Osteocyte (in vitro differentiated cells): ENCODE measurements at places on chromosomes 6 and 20. TPM values are rescaled to one million over a fixed set of nuclear protein-coding genes. Genes with fewer than 3 reads are reported as not detected.

DNA sequence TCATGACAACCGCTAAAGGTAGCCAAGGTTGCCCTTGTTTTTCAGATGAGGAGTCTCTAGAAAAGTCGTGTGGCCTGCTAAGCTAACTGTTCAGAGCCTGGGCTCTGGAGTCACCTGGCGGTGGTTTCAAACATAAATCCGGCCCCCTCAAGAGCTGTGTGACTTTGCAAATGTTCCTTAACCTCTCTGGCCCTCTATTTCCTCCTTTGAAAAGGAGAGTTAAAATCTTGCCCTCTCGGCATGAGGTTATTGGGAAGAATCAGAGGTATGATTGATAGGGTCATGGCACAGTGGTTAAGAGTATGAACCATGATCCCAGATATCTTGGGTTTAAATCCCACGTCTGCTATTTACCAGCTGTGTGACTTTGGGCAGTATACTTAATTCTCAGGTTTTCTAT is 5.6 kb upstream of the LBP start:
- DNase-seq, result no peak

DNA sequence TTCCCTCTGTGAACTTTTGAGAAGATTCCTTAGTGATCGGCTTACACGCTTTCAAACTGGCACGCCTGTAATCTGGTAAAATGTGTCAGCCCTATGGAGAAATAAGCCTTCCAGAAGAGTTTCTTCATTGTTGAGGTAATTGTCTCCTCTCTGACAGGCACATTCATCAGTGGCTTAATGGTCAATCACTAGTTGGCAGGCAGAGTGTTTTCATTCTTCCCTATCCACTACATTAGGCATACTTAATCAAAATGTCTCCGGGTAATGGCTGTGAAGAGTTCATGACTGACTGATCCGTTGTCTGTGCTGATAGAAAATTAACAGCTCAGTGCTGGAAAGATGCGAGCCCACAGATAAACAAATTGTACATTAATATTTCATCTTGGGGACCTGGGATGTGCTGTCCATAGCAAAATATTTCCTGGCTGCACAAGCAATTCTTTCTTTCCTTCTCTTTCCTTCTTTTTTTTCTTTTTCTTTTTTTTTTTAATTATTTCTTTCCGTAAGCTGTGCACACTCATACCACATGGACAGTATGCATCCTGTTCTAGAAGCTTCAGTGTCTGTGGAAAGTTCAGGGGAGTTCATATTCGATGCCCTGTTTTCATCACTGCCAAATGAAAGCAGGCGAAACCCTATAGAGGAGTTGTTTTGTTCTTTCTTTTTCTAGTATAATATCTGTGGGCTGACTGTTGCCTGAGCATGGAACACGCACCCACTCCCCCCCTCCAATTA is 31.4 kb downstream of the TSHZ2 start:
- DNase-seq, result no peak

- DNase-seq, result no peak
Measured at GRCh38 chr6:151257985-151258445, 18.2 kb downstream of the AKAP12 start.

Gene RNF114
- total RNA-seq, result 64.9 and 65.1 TPM in 2 replicates

Gene SERINC1
- total RNA-seq, result 209 and 215 TPM in 2 replicates

GRCh38 chr6:87697581-87698546 is 4.2 kb downstream of the AKIRIN2 start:
- no peak for DNase-seq

DNA sequence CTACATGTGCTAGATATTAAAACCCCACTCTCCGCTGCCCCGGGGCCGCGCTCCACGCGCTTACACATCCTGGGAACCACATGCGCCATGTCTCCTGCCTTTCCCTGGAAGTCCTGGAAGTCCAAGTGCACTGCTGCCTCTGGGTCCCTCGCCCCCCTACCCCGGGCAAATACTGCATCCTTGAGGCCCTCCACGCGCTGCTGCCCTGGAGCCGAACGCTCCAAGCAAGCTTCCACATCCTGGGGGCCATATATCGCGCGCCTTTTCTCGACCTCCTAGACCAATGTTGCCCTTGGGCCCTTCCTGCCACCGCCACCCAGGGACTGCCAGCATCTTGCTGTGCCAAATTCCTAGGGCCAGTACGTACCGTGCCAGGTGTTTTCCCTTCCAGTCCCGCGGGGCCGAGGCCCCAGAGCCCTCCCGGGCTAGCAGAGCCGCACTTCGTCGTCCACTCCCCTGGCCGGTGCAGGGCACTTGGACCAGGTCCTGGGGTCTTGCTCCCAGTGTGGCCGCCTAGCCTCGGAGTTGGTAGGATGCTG is 779 bp upstream of the KCNG1 start:
- no peak for DNase-seq

GRCh38 chr20:35339007-35339406 is 46.8 kb upstream of the FAM83C start:
- no peak for DNase-seq

GRCh38 chr20:3000852-3001523 is 42.4 kb upstream of the GNRH2 start:
- no peak for DNase-seq

Gene DYNLT2
- total RNA-seq, result 1.4 and 3.0 TPM in 2 replicates

DNA sequence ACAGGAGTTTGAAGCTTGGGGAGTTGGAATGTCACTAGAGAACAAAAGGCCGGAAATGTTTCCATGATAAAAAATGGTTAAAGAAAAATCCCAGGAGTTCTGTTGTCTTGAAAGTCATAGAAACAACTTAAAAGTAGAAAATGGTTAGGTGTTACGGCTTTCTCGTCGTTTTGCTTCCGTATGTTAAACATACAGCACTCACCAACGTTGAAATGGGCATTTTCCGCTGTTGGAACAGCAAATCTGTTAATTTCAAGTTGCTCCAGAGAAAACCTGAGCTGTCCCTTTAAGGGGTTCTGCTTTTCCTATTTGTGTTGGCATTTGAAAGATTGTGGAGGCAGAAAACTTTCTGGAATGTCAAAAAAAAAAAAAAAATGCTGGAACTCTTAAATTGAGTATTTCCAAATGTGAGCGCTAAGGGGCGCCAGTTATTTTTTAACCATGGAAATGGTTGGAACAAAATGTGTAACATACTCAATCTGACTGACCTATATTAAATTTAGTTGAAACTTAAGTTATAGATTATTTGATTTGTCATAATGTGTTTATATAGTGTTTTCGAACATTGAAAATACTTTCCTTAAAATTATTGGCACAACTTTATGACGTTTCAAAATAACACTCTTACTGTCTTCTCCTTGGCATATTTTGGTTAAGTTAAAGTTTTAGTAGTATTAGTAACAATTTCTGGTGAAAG is 2.2 kb downstream of the QKI start:
- no peak for DNase-seq

Gene CNR1
- total RNA-seq, result not detected in 2 replicates

DNA sequence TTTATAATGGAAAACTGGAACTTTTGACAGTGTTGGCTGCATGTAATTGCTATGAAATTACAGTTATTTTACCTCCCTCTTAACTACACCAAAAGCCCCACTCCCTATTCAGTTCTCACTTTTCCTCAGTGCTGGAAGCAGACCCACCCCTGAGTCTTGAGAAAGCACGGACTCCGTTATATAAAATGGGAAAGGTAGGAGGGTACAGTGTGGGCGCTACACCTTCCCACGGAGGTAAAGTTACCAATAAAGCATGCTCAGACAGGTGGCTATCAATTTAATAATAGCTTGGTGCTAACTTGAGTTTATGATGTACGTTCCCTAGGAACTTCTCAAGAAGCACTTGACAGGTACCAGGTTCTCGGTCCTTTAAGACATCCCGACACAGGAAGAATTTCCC is 59.0 kb downstream of the CLIC5 start:
- DNase-seq, result no peak

Gene METTL24
- total RNA-seq, result not detected in 2 replicates

DNA sequence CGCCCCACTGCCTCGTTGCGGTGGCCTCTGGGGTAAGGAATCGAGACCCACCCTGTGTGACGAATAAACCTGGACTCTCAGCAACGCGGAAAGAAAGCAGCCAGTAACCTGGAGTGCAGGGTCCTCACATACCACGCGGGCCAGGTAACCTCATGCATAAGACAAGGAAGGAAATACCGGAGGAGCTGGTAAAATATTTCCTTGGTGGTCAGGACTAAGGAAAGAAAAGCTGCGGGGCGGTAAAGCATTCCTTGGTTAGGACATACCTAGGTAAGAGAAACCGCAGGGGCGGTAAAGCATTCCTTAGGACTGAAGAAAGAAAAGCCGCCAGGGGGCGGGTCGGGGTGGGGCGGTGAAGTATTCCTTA is 80.7 kb downstream of the SYTL3 start:
- DNase-seq, result no peak
